ENCODE measurements at places on chromosomes 2 and 18. TPM values are rescaled to one million over a fixed set of nuclear protein-coding genes. Genes with fewer than 3 reads are reported as not detected.

The CXCR4 gene
- total RNA-seq, result 147 TPM

DNA sequence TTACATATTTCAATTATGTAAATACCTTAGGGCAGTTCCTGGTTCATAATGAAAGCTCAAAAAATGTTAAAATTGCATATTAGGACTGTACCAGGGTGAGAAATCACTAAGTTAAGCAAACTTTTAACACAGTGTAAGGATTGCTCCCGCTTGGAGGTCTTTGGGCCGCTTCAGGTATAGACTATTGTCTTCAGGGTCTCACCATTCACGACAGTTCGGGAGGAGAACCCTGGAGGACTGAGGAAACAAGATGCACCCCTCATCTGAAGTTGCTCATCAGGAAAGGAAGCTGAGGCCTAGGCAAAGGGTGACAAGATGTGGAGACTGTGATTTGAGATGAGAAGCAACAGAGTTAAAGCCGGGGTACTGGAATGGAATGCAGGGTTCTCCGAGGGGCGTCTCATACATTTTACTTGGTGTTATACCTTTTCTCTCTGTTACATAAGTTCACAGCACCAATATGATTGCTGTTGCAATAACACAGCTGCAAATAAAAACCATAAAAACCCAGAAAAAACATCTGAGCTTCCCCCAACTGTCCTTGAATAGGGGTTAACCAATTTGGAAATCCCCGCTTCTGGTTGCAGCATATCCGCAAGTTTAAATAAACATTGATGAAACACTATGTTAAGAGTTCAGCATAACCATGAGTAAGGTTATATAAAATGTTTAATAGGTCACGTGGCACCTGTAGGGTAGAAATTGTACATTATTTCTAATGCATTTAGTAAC lies 40.1 kb downstream of the FBXO48 start:
- DNase-seq, result no peak
- peaks cover 3% of the 10 kb centered on the region for H3K4me1 ChIP-seq
- H3K36me3 ChIP-seq, result peaks cover under 1% of the 10 kb centered on the region

The IRS1 gene
- total RNA-seq, result 6.6 TPM

DNA sequence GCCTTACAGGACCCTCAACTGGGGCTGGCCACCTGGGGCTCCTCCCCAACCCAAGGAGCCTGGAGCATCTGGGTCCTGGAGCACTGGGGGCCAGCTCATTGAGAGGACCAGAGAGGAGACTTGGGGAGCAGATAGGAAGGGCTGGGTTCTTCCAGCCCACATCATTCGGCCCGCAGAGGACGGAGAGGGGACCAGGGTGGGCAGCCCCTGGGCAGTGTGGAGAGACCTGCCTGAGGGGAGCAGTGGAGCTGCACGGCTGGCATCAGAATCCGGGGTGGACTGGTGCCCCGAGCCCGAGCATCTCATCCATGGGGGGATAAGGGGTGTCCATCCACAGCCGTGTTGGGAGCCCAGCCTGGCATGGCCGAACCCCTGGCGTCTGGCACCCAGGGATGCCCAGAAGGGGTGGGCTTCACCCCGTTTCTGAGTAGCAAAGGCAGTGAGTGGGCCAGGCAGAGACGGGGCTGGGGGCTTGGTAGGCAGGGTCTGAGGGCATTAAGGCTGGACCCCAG lies 11.3 kb downstream of the GPC1 start:
- H3K4me1 ChIP-seq, result no peaks in the 10 kb centered on the region
- no peak overlapping the region for H3K27ac ChIP-seq
- peaks cover 12% of the 10 kb centered on the region for H3K27me3 ChIP-seq
- no peak for DNase-seq
- no peaks in the 10 kb centered on the region for H3K36me3 ChIP-seq

GRCh38 chr18:43081396-43081795 lies 34.1 kb downstream of the RIT2 start:
- no peak overlapping the region for H3K27ac ChIP-seq
- H3K36me3 ChIP-seq, result no peaks in the 10 kb centered on the region
- no peaks in the 10 kb centered on the region for H3K27me3 ChIP-seq
- no peak for DNase-seq

GRCh38 chr2:144354953-144355352 lies 165.0 kb downstream of the ZEB2 start:
- no peak for DNase-seq
- no peaks in the 10 kb centered on the region for H3K36me3 ChIP-seq
- H3K4me1 ChIP-seq, result peaks cover 5% of the 10 kb centered on the region
- no peak overlapping the region for H3K4me3 ChIP-seq

- no peak for DNase-seq
- H3K27ac ChIP-seq, result no peak overlapping the region
- no peaks in the 10 kb centered on the region for H3K36me3 ChIP-seq
- no peak overlapping the region for H3K4me3 ChIP-seq
Measured at GRCh38 chr2:232458051-232458660, 2.2 kb downstream of the ALPI start.

All from activated CD4-positive, alpha-beta T cell treated with anti-CD3 and anti-CD28 coated beads, Interleukin-2, amount 10 ng/mL, durations not matched to agents 7 days and 5 days (primary cell).